EL (cell line): ENCODE measurements at places on chromosomes 7 and 10.
A peak's percentile ranks its signal among the peaks of the same experiment; 100 is the strongest.

DNA sequence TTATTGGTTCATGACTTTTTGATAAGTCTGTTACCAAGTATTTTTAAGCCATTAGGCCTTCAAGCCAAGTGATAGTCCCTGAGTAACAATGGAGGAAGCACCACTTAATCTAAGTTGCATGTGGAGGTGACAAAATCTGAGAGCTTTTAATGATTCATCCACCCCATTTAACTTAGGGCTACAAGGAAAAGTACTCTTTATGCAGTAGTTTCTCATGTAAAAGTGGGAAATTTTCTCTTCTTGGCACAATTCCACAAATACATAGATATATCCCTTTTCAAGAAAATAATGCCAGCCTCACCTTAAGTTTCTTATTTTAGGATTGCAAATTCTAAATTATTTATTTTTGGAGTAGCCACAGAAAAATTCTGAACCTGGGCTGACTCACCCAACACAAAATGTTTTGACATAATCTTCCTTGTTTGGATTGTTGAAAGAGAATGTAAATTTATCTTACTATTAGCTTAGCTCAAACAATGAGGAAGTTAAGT, 85.7 kb downstream of the SUGCT start:
- DNase-seq, result peak; percentile 50

GRCh38 chr7:146557971-146558469, 441.4 kb downstream of the CNTNAP2 start:
- no peak for DNase-seq

GRCh38 chr7:2331707-2332106, 17.5 kb upstream of the SNX8 start:
- no peak for DNase-seq

DNA sequence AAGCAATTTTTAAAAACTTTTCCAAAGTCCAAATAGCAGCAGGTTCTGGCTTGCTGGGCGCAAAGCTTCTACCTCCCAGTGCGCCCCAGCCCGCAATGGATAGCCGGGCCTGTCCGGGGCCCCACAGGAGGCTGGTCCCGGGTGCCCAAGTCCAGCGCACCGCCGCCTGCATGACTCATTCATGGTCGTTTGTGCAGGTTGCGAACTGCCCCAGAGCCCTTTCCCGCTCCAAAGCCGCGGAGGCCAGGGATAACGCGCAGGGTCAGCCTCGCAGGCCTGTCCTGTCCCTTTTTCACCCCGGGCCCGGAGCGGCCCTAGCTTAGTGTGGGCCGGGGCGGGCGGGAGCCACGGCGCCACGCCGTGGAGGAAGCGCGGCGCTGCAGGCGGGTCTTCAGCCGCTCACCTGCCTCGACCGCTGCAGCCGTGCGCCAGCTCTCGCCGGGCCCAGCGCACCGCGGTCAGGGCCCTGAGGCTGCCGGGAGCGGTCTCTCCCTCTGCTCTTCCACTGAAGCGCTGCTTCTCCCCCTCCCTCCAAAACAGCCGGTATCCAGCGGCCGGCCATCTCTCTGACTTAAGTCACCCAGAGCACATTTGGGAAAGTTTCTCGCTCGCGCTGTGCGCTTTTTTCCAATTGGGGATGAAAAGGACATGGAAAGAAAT, 1.7 kb upstream of the EGR2 start:
- peak; percentile 76 for DNase-seq

DNA sequence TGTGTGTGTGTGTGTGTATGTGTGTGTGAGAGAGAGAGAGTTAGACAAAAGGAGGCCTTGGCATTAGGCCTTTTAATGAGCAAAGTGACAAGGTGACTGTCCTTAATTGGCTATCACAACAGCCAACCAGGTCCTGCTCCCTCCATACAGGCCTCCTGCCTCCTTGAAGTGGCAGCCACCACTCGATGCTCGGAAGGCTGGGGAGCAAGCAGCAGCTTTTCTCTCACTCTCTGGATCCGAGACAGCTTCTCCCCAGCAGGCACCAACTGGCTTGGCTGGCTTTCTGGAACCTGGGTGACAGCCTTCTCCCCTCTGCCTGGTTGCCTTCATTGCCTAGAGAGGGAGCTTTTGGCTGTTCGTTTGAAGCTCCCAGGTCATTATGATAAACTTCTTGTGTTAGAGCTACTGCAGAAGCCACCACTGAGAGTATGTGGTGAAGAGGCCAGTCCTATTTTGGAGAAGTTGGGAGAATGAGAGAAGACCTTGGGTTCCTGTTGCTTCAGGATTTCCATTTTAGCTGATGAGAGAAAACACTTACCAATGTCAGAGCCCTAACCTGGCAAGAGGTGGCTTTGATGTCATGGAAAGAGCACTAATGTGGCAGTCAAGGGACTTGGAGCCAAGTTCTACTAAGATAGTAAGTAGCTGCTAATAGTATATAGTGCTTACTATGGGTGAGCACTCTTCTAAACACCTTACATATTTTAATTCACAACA, 37.6 kb downstream of the RPS24 start:
- no peak for DNase-seq

DNA sequence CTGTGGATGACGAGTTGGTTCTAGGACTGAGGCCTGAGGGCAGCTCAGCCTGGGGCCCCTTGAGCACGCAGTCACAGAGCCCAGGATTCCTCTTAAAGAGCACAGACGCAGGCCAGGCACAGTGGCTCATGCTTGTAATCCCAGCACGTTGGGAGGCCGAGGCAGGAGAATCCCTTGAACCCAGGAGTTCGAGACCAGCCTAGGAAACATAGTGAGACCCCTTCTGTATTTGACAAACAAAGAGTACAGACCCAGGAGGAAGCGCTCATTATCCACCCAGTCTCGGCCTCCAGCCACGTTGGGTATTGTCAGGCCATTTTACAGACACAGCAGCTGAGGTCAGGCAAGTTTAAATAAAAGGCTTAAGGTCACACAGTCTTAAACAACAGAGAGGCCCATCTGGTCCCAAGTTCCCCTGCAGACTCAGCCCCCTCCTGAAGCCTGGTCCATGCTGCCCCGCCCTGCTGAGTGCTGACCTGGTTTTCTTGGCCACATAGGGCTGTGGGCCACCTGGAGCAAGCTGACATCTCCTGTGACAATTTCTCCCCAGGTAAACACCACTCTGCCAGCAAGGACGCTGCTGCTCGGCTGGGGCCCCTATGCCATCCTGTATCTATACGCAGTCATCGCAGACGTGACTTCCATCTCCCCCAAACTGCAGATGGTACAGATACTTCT, 12.6 kb downstream of the RGR start:
- no peak for DNase-seq

GRCh38 chr10:30538086-30538485, 91.5 kb downstream of the LYZL2 start:
- peak; percentile 38 for DNase-seq

- DNase-seq, result no peak
Observed at GRCh38 chr10:72334196-72334824, 20.4 kb downstream of the DNAJB12 start.

- no peak for DNase-seq
Observed at GRCh38 chr10:6610647-6611046, 30.6 kb upstream of the PRKCQ start.

- DNase-seq, result no peak
Observed at GRCh38 chr10:29301359-29301910, 12.6 kb downstream of the LYZL1 start.

DNA sequence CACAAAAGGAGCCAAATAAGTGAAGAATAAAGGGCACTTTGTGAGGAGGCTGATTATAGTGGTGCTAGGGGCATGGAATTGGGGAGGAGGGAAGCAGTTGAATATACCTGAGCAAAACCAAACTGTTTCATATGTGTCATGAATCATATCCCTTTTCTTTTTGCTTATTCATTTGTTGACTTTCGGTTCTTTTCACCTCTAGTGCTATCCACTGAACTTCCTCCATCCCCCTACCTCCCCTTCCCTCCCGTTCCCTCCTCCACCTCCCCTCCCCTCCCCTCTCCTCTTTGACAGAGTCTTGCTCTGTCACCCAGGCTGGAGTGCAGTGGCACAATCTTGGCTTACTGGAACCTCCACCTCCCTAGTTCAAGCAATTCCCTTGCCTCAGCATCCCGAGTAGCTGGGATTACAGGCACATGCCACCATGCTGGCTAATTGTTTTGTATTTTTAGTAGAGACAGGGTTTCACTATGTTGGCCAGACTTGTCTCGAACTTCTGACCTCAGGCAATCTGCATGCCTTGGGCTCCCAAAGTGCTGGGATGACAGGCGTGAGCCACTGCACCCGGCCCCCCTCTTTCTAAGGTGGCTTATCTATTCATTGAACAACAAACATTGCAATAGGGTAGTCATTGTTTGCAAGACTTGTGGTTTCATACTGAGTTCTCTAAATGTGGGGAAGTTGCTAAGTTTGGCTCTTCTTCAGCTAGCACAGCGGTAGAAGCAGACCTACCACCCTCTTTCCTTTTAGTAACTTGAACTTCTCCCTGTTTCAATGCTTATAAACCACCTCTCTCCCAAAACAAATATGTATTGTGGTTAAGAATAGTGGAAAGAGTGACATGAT, 150.4 kb upstream of the PRPS1L1 start:
- DNase-seq, result no peak

GRCh38 chr10:108203905-108204527, 1039.5 kb upstream of the SORCS1 start:
- no peak for DNase-seq

GRCh38 chr7:36659172-36659516, 65.2 kb downstream of the AOAH start:
- DNase-seq, result peak; percentile 87

DNA sequence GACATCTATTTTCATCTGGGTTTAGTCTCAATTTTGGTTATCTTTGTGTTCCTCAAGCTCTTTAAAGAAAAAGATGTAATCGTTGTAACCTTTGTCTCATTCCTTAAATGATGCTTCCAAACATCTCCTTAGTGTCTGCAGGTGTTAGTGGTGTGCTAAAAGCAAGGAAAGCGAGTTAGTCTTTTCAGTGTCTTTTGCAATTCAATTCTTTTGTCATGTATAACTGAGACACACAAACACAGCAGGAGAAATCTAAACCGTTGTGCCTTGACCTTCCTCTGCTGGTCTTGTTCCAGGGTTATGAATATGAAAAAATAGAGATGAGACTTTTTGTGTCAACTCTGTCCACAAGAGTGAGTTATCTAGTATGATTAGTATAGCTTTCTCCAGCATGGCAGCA, 40.7 kb downstream of the PIK3CG start:
- DNase-seq, result no peak

DNA sequence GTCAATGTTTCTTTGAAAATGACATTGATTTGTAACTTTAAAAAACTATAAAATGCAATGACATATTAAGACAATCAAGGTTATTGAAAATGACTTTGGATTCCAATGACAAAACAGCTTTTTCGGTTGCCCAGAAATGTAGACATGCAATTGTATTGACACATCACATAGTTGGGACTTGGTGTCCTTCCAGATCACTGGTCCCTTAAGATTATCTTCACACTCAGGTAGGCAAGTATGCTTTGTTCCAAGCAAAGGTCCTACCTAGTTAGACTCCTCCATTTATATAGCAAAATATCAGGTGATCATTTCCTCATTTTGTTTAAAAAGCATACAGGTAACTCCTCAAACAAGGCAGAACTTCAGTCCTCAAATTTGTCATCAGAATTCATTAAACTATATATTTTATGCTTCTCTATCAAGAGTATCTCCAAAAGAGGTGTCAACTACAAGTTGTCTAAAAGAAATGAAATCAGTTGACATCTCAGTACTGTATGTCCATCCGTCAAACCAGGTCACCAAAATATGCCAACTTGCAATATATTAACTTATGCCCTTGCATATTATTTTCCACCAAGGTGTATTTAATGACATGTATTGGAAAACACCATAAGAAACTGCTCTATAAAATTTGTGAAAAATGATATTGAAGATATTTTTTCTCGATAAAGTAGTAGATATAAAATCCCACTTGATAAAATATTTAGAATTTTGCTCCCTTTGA, 64.6 kb downstream of the TSPAN12 start:
- no peak for DNase-seq

DNA sequence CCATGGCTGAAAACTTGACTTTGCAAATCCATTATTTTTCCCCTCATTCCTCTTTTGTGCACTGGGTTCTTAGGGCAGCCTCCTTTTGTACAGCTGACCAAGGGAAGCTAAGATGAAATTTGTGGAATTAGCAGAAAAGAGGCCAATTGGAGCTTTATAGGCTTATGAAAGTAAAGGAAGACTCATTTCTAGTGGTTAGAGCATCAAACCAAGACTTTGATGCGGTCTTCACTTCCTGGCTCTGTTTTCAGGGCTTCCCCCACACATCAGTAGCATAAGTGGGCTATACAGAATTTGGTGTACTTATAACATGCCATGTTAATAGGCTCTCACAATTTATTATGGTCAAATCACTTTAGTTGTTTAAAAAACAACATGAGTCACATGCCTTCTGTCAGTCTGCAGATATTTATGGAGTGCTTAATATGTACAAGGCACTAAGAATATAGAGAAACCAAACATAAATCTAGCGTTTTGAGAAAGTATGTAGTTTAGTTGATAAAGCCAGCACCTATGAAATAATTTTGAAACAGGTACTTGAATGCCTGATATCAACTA, 5.7 kb downstream of the AUTS2 start:
- no peak for DNase-seq

GRCh38 chr7:46687203-46687602, 766.1 kb upstream of the IGFBP3 start:
- DNase-seq, result no peak

DNA sequence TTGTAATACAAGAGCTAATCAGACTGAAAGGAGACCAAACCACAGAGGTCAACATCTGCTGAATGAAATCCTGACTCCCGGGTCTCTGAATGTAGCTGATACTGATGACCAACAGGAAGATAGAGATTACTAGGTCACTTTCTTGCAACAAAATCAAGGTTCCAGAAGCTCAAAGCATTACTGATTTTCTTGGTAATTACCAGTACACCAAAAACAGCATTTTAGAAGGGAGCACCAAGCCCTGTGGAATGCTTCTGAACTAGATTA, 177.7 kb downstream of the SLC25A13 start:
- DNase-seq, result no peak

- peak; percentile 96 for DNase-seq
Observed at GRCh38 chr10:29140991-29141390, 147.9 kb upstream of the LYZL1 start.

DNA sequence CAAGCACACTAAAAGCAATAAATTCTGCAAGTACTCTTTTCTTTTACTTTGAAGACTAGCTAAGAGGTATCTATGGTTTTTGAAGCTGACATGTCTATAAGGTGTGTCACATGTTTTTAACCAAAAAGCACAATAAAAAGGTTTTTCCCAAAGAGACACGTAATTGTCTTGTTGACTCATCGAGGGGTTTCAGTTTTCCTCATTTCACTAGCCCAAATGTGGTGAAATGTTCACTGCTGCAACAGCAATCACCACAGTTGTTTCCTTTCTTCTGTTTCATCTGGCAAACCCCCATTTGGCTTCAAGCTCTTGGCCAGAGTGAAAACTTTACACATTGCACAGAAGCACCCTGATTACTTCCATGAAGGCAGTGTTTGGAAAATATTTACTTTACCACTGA, 3.8 kb upstream of the HOXA4 start:
- DNase-seq, result peak; percentile 83

GRCh38 chr10:91024541-91024940, 103.7 kb upstream of the ANKRD1 start:
- no peak for DNase-seq
